HCT116 (cell line): ENCODE measurements at places on chromosomes 3 and 15. TPM values are rescaled to one million over a fixed set of nuclear protein-coding genes. Genes with fewer than 3 reads are reported as not detected.

Gene CLDN11
- total RNA-seq, result 0.22 TPM

Gene CHAC1
- 58.9 TPM for total RNA-seq

Gene PATL2
- total RNA-seq, result 1.2 TPM

Gene SLC15A2
- total RNA-seq, result 0.96 TPM

Gene SHC4
- 0.44 TPM for total RNA-seq

Gene RLBP1
- 0.12 TPM for total RNA-seq

Gene MESP2
- 0.20 TPM for total RNA-seq

Gene CLDN1
- total RNA-seq, result 0.20 TPM

Gene RTP1
- not detected for total RNA-seq

Gene NPTN
- total RNA-seq, result 90.9 TPM

Gene HESX1
- total RNA-seq, result 2.1 TPM

Gene RHOV
- total RNA-seq, result 6.0 TPM

Gene ROPN1
- total RNA-seq, result not detected

Gene TEX9
- 5.2 TPM for total RNA-seq
